NCI-H1417 treated with DMSO at 0.1 percent for 48 hours (cell line): ENCODE measurements at places on chromosomes 6 and 20.

DNA sequence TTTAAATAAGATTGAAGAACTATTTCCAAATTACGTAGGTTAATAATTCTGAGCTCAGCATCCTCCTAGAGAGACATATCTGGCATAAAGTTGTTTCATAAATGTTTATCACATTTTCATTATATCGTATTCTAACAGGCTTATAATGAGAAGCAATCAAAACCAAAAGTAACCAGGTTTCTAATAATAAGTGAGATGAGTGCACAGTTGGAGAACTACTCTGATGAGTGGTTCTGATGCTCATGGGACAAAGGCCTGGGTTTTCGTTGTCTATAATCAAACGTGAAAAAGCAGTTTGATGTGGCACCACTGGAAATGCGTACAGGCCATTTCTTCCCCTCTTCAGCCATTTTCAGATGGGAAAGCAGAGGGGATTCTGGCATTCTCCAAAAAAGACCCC, 4.7 kb upstream of the SERPINB6 start:
- no peak for DNase-seq

DNA sequence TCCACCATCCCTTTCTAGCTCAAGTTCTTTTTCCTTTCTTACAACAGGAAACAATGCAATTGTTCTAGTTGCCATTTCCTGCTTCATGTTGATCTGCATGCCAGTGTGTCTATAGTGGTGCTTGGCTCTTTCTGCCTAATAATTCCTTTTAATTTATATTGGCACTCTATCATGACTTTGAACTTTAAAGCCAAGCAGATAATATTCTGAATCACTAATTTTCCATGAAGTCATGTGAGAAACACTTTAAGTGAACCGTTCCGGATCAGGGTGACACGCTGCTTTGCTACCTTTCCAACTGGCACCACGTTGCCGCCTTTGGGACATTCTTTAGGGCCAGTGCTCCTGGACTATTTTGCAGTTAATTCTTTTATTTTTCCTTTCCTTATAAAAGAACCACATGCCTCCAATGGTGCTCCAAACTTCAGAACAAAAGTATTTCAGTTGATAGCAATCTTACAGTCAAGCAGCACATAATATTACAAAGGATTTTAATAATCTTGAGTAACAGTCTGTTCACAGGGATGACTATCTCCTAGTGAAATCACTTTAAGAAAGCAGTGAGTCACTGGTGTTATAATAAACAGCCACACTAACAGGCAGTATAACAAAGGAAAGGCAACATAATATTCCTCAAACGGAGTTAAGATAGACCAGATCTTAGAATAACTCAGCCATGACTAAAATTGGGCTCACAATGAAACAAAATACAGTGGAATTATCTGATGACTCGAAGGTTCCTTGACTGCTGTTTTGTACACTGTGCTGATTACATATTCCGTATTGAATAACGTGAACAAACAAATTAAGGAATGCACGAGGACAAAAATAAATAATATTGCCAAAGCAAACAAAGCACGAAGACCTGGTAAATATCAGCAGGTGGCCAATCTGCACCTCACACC, 19.0 kb upstream of the BLOC1S5 start:
- DNase-seq = no peak

GRCh38 chr6:9161731-9162130, 726.4 kb upstream of the SLC35B3 start:
- no peak for DNase-seq

- no peak for DNase-seq
These were observed 313.4 kb downstream of the CDH26 start for GRCh38 chr20:60271597-60271996.

DNA sequence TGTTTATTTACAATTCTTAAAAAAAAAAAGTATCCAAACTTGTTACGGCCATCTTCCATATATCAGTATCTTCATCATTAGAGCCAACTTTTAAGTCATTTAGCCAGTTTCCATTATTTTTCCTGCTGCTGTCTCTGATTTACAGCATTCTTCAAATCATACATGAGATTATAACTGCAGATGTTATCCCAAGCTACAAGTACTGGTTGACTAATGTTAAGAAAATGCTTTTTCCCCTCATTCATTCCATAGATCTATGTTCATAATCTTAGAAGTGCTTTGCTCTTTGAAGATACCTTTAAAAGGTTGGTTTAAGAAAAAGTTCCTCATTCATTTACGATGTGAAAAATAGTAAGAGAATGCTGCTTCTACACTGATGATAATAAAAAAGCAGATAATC, 158.7 kb downstream of the RNGTT start:
- DNase-seq = no peak

DNA sequence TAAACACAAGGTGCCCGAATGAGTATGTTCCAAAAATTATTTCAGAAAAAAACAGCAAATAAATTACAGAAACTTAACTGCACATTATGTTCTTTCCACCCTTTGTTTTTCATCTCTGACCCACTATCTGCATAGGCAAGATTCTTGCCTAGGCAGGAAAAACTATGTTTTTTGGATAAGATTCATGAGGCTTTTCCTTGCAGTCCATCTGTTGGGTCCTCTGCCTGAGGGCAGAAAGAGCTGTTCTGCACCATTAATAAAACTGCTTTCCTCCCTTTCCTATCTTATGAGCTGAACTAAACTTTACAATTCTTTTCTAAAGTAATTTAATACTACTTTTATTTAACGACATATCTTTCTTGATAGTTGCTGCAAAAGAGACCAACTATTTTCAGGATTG, 21.1 kb downstream of the ENPP1 start:
- no peak for DNase-seq

DNA sequence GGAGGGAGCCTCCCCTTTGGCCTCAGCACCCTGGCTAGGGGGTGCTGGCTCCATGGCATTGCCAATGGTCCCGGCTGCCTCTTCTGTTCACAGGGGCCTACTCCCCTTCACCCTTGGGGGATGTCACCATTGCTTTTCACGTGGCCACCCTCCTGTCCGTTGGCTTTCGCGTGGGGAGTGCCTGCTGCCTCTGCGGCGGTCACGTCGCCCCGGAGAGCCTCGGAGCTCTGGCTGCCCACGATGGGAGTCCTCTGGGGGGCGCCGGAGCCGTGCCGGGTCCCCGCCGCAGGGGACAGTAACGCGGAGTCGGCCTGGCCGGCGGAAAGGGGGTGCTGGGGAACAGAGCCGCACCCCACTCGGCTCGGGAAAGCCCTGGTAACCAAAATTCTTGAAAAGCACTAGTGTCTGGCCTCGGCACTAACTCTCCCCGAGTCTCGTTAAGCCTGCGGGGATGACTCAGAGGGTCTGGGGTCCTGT, 661 bp upstream of the HEBP2 start:
- no peak for DNase-seq
